ENCODE measurements at places on chromosomes 11 and 22.

GRCh38 chr11:115126515-115127208 is 377.6 kb downstream of the CADM1 start:
- no peak for DNase-seq

- DNase-seq: no peak
Observed at GRCh38 chr11:104661471-104661870, 236.8 kb downstream of the CASP12 start.

GRCh38 chr11:73322382-73323306 is 14.6 kb downstream of the ARHGEF17 start:
- no peak for DNase-seq

GRCh38 chr11:2148595-2148994 is 9.4 kb upstream of the IGF2 start:
- no peak for DNase-seq

DNA sequence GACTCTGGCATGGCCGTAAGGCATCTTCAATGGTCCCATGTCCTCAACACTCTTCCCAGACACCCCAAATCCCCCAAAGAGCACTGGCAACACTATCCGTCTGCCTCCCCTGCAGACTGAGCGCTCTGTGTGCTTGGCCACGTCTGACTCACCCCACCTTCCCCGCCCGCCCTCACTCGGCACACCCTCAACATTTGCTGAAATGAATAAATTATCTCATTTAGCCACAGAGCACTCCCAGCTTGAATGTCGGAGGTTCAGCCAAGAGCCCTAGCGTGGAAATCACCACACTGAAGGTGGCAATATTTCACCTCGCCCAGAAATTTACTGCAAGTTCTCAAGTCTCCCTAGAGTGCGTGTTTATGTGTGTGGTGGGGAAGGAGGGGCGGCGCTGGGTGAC is 46.6 kb upstream of the TCF20 start:
- peak; percentile 16 for DNase-seq

DNA sequence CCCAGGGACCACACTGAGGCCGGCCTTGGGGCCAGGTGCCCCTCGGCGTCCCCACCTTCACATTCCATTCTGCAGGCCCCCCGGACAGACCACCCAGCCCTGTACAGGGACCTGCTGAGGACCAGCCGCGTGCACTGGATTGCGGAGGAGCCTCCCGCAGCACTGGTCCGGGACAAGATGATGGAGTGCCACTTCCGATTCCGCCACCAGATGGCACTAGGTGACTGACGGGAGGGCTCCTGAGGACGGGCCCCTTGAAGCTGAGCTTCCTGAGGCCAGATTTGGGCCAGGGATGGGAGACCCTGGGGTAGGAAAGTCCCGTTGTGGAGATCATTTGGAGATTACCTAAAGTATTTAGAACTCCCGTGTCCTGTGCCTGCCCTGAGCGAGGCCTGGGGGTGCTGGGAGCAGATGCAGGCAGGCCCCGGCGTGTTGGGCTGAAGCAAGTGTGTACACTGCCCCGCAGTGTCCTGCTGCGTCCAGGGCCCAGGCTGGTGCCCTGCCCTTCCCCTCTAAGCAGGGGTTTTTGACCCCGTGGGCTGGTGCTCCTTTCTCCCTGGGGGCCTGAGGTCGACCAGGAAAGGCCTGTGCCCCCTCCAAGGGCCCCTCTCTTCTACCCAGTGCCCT is 20.0 kb downstream of the TRMU start:
- DNase-seq: no peak

DNA sequence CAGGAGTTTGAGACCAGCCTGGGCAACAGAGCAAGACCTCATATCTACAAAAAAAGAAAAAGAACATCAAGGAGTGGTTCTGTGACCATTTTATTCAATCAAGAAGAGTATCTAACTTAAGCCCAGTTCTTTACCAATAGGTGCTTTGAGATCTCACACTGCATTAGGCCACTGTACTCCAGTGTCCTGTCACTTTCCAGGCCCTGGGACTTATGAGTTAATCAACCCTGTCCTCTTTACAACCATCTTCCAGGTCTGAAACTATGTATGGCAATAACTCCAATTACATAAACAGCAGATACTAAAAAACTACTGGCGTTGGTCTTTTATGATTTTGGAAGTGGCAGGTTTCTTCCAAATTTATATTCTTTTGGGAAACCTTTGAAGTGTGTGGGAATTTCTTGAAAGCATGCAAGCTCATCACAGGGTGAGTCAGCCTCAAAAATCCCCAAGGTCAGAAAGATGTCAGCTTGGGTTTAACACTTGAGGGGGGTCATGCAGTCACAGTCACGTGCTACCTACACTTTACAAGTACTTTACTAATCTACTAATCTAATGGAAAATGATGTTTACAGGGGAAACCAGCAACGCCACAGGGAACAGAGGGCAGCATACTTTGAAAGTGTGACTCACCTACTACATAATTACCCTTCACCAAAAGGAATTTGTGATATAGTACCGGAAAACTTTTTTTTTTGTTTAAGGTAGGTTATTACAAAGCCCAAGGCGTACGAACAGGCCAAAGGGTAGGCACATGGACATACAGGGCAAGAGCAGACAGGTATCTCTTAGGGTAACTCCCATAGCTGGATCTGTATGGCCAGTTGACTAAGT is 15.6 kb downstream of the PISD start:
- DNase-seq: no peak

- DNase-seq: no peak
Observed at GRCh38 chr11:69280994-69281393, 13.0 kb upstream of the MYEOV start.

DNA sequence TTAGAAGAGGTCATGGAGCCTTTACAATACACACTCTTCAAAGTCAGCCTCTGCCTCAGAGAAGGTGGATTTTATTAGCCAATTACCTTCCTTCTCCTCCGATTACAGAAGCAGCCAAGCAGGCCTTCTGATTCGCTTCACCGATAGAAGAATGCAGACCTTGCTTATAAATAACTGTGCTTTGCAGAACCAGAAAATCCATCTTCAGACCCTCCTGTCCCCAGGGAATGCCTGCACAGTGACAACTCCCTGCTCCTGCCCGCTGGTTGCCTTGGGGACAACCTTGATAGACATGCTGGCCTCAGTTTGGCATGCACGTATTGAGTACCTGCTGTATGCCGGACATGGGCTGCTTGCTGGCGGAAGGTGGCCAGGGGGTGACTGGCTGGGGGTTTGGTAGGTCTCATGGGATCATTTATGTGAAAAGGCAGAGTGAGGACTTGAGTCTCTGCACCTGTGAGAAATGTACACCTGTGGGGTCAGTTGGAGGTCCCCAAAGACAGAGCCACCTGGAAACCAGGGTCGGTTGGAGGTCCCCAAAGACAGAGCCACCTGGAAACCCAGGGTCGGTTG is 1238.7 kb downstream of the BRD1 start:
- DNase-seq: no peak

- no peak for DNase-seq
Observed at GRCh38 chr11:96055706-96056387, 131.9 kb upstream of the MTMR2 start.

DNA sequence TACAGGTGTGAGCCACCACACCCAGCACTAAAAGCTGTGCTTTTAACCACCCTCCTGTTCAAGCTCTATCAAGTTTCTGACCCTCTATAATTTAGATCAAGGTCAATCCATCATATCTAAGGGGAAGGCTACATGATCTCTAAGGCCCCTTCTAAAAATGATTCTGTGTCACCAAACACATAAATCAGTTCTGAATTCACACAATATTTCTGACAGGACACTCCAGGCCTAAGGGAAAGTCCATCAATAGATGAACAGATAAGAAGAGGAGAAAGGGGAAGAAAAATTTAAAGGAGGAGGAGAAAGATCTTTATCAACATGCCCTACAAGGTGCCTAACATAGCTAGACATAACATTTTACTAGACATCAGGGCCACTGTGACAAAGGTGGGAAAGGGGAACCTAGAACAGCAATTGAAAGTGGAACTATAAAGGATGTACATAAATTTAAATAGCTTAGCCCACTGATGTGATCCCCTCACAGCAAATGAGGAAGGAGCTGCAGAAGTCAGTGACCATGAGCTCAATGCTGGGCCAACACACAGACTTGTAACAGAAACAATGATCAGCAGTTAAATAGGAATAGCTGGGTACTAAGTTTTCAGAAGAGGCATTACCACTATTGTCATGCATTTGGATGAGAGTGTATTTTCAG is 4.7 kb downstream of the PRCP start:
- no peak for DNase-seq

DNA sequence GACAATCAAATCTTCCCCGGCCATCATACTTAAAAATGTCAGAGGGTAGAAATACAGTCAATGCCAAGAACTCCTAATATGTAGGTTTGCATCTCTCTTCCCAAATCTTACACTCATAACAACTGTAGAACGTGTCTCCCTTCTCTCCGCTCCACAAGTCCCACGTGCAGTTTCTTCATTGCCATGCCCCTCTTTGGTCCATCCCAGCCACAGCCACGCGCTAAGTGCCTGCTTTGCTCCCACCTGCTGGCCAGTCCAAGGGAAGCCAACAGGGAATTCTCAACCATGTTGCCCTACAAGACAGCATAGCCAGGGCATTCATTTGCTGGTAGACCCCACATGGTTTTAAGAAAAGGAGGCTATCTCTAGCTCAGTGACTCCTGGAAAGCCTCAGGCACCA is 420.6 kb upstream of the ISX start:
- DNase-seq: no peak

GRCh38 chr11:27699242-27699925 is 871 bp downstream of the BDNF start:
- DNase-seq: no peak

GRCh38 chr11:16831316-16832192 is 93.1 kb downstream of the C11orf58 start:
- peak; percentile 31 for DNase-seq

GRCh38 chr11:38438091-38438490 is 1840.1 kb upstream of the RAG2 start:
- no peak for DNase-seq

- no peak for DNase-seq
Observed at GRCh38 chr11:59981106-59981770, 17.4 kb downstream of the OOSP4A start.

- DNase-seq: peak; percentile 100
Observed at GRCh38 chr11:111926505-111927391, 8.0 kb downstream of the C11orf52 start.

DNA sequence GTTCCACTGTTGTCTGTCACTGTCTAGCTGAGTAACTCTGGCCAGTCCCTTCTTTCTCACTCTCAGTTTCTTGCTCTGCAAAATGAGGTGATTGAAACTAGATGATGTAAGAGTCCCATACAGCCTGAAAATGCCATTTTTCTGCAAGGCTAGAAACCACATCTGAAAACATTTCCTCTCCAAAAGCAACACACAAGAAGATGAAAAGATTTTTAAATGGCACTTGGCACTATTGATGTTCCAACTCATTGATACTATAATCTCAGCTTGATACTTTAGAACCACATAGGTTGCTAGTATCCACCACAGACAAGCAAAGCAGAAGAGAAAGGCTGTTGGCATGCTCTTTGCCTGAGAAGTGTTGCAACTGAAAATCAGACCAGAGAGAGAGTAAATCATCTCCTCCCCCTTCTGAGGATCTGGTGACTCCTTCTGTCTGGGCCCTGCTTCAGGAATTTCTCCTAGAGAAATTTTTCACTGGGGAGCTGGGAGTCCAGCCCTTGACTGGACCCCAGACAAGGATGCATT is 1217.9 kb downstream of the LRRC4C start:
- no peak for DNase-seq

GRCh38 chr11:12674571-12674935 is 332 bp downstream of the TEAD1 start:
- DNase-seq: no peak

GRCh38 chr11:132944569-132944944 is 587.7 kb downstream of the OPCML start:
- DNase-seq: no peak

GRCh38 chr22:10961043-10961860 is 4566.7 kb upstream of the OR11H1 start:
- DNase-seq: no peak

- DNase-seq: no peak
Observed at GRCh38 chr11:1060410-1060809, 14.3 kb upstream of the MUC2 start.

DNA sequence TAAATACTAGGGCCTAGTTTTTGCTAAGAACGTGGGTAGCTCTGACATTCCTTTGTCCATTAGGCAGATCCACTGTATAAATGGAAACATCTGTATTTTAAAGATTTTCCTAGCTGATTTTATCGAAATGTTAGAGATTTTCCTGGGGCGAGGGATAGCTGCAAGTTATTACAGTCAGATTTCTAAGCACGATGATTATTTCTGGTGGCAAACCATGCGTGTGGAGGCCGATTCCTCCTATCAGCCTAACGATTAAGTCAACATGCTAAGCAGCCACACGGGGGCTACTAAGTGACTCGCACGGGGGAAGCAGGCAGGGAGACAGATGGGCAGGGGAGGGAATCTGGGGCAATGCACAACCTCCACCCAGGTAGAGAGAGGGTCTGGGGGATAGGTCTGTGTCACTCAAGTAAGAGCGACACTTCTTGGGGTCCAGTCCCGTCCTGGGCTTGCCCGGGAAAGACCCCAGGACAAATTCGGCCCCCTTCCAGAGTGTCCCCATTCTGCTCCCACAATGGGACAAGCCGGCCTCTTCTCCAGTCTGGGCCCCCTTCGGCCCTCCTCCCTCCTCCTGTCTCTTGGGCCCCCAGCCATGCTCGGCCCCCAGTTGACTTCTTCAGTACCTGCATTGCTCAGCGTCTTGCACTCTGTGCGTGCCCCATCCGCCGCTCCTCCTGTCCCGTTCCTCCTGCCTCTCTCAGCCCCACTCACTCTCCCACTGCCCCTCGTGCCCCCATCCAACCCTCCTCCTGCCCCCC is 571 bp downstream of the C11orf24 start:
- DNase-seq: peak; percentile 76

DNA sequence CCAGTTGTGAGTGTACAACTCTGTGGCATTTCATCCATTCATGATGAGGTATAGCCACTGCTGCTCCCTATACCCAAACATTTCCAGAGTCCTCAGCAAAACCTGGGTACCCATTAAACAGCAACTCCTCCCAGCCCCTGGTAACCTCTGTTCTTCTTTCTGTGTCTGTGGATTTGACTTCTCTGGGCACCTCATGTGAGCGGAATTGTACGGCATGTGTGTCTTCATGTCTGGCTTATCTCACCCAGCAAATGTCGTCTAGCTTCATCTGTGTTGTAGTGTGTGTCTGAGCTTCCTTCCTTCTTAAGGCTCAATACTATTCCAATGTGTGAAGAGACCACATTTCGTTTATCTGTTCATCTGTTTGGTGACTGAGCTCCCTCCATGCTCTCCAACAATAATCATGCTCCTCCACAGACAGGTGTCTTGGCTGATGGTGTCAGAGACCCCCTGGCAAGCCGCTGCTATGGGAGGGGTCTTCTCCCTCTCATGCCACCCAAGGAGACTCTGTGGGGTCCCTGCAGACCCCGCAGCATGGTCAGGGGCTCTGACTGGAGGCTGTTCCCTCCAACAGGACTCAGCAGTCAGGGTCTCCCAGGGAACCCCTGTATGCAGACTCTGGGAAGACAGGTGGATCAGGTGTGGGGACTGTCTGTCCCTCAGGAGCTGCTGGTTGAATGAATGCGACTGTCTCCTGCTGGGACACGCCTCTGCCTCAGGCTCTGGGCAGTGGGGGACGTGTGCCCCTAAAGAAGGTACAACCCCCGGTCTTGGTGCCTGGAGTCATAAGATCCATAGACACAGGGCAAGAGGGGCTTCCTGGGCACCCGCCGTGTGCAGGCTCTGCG is 52.7 kb downstream of the SMIM38 start:
- no peak for DNase-seq

- DNase-seq: peak; percentile 41
Observed at GRCh38 chr11:2990617-2991451, 1.3 kb downstream of the NAP1L4 start.
